ENCODE measurements at places on chromosomes 1 and 21.

DNA sequence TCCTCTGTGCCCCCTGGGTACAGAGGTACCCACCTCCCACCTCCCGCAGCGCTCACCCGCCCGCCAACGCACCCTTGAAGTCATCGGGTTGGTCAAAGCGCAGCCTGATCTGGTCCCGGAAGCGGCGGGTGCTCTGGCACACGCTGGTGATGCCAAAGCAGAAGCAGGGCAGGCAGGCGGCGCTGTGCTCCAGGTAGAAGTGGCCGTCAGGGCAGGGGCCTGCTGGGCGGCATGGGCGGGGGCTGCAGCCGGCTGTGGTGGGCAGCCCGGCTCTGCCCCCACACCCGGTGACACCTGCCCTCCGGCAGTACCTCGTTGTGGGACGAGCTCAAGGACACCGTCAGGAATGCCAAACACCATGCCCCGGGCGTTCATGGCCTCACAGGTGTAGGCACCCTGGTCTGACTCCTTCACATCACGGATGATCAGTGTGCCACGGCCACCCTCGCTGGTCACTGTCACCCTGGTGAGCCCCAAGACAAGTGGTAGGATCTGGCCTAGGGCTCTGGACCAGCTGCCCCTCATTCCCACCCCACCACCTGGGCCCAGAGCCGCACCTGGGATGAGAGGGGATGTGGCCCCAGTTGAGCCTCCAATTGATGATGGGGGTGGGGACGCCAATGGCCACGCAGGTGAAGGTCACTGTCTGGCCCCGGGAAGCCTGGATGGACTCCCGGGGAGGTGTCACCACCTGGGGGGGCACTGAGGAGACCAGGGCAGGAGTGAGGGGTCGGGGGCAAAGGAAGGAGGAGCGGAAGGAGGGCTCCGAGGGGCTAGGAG, 52.5 kb downstream of the HSPG2 start:
- no peak for DNase-seq

DNA sequence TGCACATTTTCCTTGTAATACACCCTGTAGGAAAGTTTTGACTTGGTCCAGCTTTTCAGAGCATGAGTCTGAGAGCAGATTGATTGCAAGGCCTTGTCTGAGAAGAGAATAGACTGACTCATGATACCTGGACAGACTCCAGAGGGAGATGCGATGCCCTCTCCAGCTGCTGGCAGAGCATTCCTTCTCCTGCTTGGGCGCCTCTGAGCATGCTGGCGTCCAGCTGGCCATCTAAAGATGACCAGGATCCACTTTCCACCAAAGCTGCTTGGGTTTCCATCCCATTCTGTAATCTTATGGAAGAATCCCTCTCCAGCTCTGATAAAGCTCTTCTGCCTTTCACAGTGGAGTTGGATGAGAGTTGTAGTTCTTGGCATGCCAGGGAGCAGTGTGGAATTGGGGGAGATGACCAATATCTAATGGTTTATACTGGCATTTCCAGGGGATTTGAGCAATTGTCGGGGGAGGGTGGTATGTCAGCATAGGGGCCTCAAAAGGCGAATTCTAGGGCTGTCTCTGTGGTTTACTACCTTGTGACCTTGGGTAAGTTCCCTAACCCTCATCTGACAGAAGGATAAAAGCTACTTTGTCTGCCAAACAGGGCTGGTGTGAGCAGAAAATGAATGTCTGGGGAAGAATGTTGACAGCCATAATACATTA, 19.5 kb downstream of the SZRD1 start:
- DNase-seq = no peak

GRCh38 chr1:154871374-154871773, 1.3 kb upstream of the KCNN3 start:
- DNase-seq = no peak

DNA sequence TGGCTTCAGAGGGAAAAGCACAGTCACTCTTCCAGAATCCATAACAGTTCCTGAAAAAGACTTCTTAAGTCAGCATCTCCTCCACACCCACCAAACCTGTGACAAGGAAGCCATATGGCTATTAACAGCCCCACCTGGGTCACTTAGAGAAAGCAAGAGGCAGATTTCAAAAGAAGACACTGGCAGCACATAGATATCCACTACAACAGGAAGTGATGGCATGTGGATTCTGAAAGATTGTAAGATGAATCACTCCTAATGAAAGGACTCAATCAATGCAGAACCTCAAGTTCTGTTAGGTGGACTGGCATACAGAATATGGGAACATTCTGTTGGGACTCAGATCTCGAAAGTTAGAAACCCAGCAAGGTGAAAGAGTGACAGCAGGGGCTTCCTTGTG, 365.9 kb downstream of the TGFB2 start:
- no peak for DNase-seq

GRCh38 chr1:37958690-37959089, 11.8 kb upstream of the INPP5B start:
- no peak for DNase-seq

- DNase-seq = no peak
These were observed 382.7 kb downstream of the DPYD start for GRCh38 chr1:97538113-97538512.

DNA sequence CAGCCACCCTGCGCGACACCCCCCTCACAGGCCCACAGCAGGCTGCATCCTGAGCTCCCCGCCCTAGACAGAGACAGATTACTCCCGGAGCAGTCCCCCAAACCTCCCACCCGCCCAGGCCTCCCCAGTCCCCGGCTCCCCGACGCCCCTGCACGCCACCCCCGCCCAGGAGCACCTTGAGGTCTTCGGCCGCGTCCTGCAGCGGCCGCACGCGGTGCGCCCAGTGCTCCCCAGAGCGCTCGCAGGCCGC, 731 bp downstream of the TRIM11 start:
- DNase-seq = no peak

DNA sequence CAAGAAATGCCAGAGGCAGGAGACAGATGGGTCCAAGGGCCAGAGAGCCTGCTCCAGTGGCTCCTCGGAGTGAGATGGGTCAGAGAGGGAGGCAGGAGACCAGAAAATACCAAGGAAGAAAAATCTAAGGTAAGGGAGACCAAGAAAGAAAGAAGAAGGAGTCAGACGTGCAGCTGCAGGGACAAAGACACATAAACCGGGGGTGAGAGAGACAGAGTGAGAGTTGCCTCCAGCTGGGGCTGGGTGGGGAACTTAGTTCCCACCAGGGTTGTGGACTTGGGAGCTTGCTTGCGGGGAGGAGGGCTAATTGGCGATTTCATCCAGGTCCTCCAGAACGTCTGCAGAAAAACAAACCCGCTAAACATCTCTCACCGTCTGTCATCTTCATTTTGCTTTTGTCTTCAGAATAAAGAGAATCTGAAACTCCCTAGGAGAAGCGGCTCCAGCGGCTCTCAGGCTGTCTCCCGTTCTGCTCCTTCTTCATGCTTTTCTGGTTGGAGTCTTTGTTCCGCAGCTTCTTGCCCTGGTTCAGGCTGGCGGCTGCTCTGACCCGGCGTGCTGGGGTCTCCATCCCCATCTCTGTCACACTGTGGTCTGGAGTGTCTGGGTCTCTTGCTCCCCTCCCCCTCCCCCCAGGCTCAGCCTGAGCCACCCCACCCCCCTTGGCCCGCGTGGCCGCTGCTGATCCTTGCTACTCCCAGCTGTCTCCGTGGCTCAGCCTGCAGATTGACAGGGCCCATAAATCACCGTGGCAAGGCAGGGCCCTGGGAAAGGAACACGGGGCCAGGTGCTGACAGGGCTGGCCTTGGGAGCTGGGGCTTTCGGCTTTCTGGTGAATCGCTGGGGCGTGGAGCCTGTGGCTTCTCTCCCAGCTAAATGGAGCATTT, 66.6 kb downstream of the UBIAD1 start:
- DNase-seq = no peak

- no peak for DNase-seq
These were observed 52.9 kb downstream of the OSBPL9 start for GRCh38 chr1:51669816-51670215.

- peak; percentile 6 for DNase-seq
These were observed 6.7 kb downstream of the ZNF648 start for GRCh38 chr1:182054698-182055326.

GRCh38 chr1:165486663-165487062, 41.7 kb upstream of the RXRG start:
- no peak for DNase-seq

GRCh38 chr1:236639686-236640085, 35.4 kb upstream of the HEATR1 start:
- no peak for DNase-seq

GRCh38 chr21:39911286-39912199, 44.3 kb downstream of the PCP4 start:
- no peak for DNase-seq

GRCh38 chr1:75731881-75732280, 7.4 kb downstream of the ACADM start:
- DNase-seq = no peak

Data from stimulated activated CD8-positive, alpha-beta memory T cell treated with anti-CD3 and anti-CD28 coated beads, Interleukin-15, amount 100 ng/mL, for 4 hours (primary cell).